ENCODE measurements at places on chromosomes 12 and 14. TPM values are rescaled to one million over a fixed set of nuclear protein-coding genes. Genes with fewer than 3 reads are reported as not detected.
A peak's percentile ranks its signal among the peaks of the same experiment; 100 is the strongest.

Gene SERPINA9
- 2.0 TPM for total RNA-seq

Gene RTN1
- total RNA-seq = 24.8 TPM

- H3K4me3 ChIP-seq = no peak overlapping the region
- peak overlapping the region; percentile 85 for H3K27ac ChIP-seq
- no peak for DNase-seq
- peaks cover 90% of the 10 kb centered on the region for H3K4me1 ChIP-seq
- H3K36me3 ChIP-seq = no peaks in the 10 kb centered on the region
- H3K27me3 ChIP-seq = no peaks in the 10 kb centered on the region
Measured at GRCh38 chr14:61565181-61565580, 130.1 kb upstream of the HIF1A start.

DNA sequence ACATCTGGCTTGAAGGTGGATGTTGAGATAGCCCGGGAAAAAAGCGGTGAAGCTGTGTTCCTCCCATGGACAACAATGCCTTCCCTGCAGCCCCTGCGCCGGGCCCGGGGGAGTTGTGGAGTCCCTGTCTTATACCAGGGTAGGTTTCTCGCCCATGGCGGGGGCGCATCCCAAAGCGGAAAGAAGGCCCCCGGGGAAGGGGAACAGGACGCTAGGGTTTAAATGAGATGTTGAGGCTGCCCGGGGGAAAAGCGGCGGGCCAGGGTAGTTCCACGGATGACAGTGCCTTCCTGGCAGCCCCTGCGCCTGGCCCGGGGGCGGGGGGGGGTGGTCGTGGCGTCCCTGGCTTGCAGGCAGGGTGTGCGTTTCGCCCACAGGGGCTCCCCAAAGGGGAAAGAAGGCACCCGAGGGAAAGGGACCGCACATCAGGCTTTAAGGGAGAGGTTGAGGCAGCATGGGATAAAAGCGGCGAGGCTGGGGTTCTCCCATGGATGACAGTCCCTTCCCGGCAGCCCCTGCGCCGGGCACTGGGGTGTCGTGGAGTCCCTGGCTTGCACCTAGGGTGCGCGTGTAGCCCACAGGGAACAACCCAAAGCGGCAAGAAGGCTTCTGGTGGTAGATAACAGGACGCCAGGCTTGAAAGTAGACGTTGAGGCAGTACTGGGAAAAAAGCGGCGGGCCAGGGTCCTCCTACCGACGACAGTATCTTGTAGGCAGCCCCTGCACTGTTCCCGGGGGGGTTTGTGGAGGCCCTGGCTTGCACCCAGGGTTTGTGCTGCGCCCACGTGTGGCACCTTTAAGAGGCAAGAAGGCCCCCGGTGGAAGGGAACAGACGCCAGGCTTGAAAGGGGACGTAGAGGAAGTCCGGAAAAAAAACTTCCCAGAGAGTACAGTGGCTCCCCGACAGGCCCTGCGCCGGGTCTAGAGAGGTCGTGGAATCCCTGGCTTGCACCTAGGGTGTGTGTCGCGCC is 160.8 kb upstream of the ALG10B start:
- DNase-seq = no peak
- no peaks in the 10 kb centered on the region for H3K4me1 ChIP-seq
- no peaks in the 10 kb centered on the region for H3K27me3 ChIP-seq

Data from vagina (tissue), 2 donors.